ENCODE measurements at places on chromosomes 7 and 10.

DNA sequence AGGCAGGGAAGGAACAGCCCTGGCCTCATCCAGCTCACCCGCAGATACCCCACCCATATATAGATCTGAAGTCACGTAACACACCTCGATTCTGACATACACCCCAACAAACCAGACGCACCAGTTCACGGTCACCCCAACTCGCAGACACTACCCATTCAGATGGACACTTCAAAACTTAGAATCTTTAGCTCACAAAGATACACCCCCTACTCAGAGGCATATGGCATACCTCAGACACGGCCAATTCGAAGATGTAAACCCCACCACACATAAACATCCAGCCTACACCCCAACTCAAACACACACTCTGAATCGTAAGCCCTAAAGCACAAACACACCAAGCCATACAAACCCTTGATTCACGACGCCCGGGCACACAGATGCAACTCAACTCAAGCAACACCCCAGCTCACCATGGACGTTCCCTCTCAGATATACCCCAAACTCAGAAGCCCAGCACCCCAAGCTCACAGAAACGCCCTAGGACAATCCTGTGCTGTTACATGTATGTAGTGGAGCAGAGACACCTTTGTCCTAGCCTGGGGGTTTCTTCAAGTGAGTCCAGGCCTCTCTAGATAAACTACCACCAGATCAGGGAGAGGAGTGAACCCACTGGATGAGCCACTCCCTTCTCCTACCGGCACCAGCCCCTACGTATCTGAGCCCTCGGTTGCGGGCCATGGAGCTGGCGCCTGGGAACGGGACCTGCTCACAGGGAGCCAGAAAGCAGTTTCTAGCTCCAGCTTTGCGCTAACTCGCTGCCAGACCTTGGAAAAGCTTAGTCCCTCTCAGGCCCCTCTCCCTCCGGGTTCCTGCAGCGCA, 8.8 kb downstream of the PSD start:
- DNase-seq, result peak; percentile 32

- DNase-seq, result no peak
These were observed 64.5 kb downstream of the ADCYAP1R1 start for GRCh38 chr7:31116615-31117014.

- DNase-seq, result no peak
These were observed 17.1 kb downstream of the STK32C start for GRCh38 chr10:132290631-132291030.

GRCh38 chr7:129394101-129394500, 40.1 kb upstream of the STRIP2 start:
- DNase-seq, result no peak

GRCh38 chr10:92692080-92692671, 2.4 kb downstream of the HHEX start:
- no peak for DNase-seq

- no peak for DNase-seq
These were observed 5.5 kb upstream of the SLC25A13 start for GRCh38 chr7:96327429-96327828.

GRCh38 chr10:123621916-123622315, 44.2 kb upstream of the GPR26 start:
- DNase-seq, result no peak

GRCh38 chr7:31602041-31602625, 84.9 kb upstream of the PPP1R17 start:
- no peak for DNase-seq

- DNase-seq, result no peak
These were observed 39.9 kb downstream of the CAMK1D start for GRCh38 chr10:12389154-12389734.

DNA sequence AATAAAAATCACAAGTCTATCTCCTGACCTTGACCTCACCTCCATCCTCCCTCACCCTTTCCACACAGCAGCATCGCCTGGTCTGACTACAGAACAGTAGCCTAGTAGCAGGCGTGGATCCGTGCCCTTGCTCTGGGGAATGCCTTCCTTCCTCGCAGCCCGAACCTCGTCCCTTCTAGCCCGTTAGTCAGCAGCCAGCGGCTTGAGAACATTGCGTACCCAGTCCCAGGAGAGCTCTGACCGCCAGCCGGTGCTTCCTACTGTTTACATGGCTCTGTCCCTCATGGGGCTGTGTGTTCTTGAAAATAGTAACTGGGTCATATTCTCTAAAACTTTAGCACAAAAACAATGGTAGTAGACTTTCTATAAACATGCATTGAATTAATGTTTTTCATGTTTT, 682.7 kb upstream of the IGFBP3 start:
- DNase-seq, result peak; percentile 72

DNA sequence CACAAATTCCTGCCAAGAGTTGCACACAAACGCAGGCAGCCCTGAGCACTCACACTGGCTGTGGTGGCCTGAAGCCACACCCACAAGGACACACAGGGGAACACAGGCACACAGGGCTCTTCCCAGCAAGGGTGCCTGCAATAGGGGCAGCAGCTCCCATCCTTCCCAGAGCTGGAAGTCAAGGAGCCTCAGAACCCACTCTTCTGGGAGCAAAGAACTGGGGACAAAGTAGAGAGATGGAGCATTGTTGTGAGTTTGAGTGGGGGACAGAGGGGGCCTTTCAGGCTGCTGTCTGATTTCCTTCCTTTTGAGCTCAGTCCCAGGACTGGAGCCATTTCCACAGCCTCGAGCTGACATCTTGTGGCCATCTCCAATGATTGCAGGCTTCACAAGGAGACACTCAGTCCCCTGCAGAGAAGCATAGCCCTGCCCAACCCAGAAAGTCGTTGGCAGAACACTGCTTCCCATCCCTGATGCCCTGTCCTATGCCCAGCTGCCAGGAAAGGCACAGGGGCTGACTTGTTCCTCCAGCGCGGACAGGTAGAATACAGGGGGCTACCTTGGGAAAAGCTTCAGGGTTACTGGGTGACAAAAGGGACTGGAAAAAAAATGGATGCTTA, 34.4 kb upstream of the SLF2 start:
- peak; percentile 69 for DNase-seq

- no peak for DNase-seq
These were observed 459.4 kb downstream of the GPAM start for GRCh38 chr10:111724121-111724520.

- DNase-seq, result no peak
These were observed 53.7 kb upstream of the KLF6 start for GRCh38 chr10:3838460-3839437.

GRCh38 chr10:119113751-119114732, 10.1 kb downstream of the DENND10 start:
- no peak for DNase-seq

DNA sequence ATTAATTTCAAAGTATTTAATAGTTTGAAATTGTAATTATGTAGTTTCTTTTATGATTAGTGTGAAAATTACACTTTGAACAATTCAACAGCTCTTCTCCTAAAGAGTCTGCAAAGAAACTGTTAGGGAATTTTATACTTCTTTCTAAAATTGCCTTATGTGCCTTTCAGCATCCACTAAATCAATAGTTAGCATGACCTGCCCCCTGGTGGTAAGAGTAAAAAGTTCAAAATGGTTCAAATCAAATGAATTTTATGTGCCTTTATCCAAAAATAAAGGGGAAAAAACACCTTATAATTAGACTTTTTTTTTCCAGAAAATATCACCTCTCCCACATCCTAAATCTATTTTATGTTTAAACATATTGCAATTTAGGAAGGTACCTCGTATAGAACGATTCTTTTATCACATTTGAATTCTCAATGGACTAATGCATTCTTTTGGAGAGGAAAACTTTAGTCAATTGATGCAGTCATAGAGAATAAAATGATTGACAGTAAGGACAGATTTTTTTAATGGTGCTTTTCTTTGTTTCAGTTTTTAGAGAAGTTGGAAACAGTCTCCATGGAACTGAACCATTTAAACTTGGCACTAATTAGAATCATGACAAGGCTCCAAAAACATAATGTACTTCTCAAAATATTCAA, 163.7 kb downstream of the SEMA3D start:
- DNase-seq, result peak; percentile 49

- no peak for DNase-seq
These were observed 21.3 kb upstream of the HERPUD2 start for GRCh38 chr7:35716038-35716803.

- DNase-seq, result no peak
These were observed 52.8 kb downstream of the CFAP46 start for GRCh38 chr10:132889556-132889955.

DNA sequence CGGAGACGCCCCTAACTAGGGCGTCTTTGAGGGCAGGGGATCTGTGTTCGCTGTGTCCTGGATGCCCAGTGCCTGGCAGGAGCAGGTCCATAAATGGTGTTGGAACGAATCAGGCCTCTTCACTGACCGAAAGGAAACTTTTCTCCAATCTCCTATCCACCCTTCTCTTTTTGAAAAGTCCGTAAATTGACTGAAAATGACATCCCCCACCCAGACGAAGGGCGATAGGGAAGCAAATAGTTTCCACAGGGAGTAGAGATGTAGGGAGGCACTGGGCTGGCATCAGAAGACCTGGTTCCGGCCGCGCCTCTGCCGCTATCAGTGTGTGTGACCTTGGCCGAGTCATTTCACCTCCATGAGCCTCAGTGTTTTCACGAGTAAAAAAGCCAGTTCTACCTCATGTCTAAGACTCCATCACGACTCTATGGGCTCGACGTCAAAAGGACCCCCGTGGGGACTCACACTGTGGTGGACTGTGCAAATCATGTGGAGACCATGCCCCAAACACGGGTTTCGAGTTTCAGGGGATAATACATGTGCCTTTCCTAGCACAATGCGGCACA, 497 bp upstream of the RAB11FIP2 start:
- no peak for DNase-seq

GRCh38 chr10:124577651-124578050, 116.0 kb downstream of the LHPP start:
- DNase-seq, result no peak

DNA sequence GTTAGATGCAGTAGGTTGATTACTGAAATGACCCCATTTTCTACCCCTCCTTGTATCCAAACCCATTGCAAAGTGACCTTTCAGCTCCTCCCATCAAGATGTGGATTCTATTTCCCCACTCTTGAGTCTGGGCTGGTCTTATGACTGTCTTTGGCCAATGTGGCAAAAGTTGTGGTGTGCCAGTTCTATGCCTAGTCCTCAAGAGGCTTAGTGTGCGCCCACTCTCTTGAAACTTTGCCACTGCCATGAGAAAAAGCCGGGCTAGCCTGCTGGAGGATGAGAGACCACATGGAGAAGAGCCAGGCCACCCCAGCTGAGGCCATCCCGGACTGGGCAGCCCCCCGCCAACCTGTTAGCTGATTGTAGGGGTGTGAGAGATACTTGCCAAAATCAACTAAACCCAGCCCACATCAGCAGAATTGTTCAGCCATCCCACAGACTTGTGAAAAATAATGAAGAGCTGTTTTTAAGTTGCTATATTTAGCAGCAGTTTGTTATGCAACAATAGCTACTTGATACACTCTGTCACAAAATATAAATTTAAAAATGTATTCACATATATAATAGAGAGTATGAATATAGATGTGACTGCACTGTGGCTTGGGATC, 131.0 kb upstream of the PALS2 start:
- no peak for DNase-seq

DNA sequence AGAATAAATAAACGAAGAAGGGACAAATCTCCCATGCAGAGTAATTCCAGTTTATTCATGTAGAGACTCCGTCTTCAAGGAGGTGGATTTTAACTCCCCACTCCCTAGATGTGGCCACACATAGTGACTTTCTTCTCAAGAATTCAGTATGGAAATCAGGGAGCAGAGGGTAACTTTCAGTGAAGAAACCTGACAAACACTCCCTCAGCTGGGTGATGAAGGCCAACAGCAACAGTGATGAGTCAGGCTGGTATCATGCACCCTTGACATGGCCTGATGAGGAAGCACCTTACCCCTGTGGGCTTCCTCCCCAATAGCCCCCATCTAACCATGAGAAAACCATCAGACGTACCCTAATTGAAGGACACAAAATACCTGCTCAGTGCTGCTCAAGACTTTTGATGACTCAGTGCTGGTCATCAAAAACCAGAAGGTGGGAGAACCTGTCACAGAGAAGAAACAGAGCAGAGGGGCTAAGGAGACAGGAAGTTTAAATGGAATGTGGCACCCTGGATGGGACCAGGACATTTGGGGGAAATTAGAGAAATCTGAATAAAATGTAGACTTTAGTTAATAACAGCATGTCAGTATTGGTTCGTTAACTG, 50.6 kb downstream of the ADAMTS14 start:
- no peak for DNase-seq
